Stimulated activated CD8-positive, alpha-beta memory T cell treated with anti-CD3 and anti-CD28 coated beads, Interleukin-15, amount 100 ng/mL, for 24 hours (primary cell): ENCODE measurements at places on chromosomes 1 and 21.

GRCh38 chr21:14318578-14318977, 64.4 kb downstream of the HSPA13 start:
- no peak for DNase-seq

DNA sequence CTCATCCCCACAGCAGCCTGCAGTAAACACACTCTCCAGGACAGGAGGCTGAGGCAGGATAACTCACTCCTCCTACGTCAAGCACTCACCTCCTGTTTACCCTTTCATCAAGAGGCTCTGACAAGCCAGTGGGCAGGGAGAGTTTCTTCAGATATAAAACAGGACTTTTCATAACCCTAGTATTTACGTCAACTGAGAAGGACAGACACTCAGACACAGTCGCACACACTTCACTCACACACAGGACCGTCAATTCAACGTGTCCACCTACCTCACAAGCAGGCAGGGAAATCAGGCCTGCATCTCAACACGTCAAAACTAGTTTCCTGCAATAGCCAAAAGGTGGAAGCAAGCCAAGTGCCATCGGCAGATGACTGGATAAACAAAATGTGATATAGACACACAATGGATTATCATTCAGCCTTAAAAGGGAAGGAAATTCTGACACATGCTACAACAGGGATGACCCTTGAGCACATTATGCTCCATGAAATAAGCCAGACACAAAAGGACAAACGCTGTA, 48.6 kb downstream of the ITPKB start:
- no peak for DNase-seq

- no peak for DNase-seq
Measured at GRCh38 chr1:222540598-222540995, 7.3 kb downstream of the HHIPL2 start.

- no peak for DNase-seq
Measured at GRCh38 chr21:25905126-25905525, 170.4 kb downstream of the GABPA start.

- DNase-seq: no peak
Measured at GRCh38 chr1:49627781-49628180, 396.0 kb downstream of the AGBL4 start.

DNA sequence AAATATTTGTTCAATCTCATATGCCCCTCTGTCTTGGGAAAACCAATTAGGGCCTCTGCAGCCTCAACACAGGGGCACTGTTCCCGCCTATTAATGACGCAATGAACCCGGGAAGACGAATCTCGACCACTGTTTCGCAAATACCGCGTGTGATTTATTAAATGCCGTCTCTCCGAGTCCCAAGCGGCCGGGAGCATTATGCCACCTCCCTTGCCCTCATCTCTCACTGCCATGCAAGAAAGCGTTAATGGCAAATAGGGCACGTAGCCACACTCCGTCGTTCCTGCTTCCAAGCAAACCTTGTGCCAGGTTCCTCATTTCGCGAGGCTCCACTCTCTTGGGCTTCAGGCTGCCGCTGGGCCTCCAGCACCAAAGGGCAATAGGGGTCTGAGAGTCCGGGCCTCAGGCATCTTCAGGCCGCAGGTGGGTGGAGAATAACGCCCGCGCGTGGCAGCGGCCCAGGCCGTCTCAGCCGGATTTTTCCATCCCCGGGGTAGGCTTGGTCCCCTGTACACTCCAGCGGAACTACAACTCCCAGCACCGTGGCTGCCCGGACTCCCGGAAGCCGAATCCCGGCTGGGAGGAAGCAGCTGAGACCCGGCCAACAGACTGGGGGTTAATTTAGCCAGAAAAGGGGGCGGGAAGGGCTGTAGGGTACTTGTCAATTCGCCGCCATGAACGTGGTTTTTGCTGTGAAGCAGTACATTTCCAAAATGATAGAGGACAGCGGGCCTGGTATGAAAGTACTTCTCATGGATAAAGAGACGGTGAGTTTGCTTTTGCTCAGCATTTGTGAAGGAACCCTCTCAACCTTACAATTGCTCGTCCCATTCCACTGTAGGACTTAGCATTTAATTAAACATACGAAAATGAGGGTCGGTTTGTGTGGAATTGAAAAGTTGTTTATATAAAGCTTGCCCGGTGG, at the start of gene VPS45:
TSS of gene VPS45 (plus strand) at position 593 of the 925 bp plus-strand sequence. CDS start at position 675, 82 bp downstream.
- peak; percentile 55 for DNase-seq

- peak; percentile 80 for DNase-seq
Measured at GRCh38 chr1:222713091-222713961, 962 bp downstream of the BROX start.

- DNase-seq: no peak
Measured at GRCh38 chr1:24391882-24392603, 21.5 kb downstream of the STPG1 start.

GRCh38 chr1:208737922-208738321, 493.7 kb upstream of the PLXNA2 start:
- DNase-seq: no peak

DNA sequence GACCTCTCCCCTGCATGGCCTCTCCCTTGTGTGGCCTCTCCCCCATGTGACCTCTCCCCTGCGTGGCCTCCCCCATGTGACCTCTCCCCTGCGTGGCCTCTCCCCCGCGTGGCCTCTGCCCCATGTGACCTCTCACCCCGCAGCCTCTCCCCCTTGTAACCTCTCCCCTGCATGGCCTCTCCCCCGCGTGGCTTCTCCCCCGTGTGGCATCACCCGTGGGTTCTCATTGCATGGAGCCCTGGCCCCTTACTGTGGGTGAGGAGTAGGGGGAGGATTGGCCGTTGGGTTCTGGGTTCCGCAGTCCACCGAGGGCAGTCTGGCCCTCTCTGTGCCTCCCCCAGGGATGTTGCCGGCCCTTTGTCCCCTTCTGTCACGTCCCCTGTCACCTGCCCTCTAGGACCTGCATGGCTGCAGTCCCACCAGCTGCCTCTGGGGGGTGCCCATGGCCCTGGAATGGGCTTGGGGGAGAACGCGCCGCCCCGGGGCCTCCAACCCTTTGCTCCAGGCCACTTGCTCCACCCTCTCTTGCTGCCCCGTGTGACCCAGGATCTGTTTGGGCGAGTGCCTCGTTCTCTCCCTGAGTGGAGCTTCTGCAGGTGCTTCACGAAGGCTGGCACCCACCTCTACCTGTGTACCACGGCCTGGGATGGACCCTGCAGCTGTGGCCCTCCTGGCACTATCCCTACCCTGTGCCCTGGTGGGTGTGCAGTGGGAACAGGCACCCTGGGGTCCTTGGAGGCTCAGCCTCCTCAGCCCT, 21.3 kb downstream of the RRP1 start:
- peak; percentile 84 for DNase-seq

- DNase-seq: no peak
Measured at GRCh38 chr1:70220015-70220414, 1.2 kb upstream of the SRSF11 start.

DNA sequence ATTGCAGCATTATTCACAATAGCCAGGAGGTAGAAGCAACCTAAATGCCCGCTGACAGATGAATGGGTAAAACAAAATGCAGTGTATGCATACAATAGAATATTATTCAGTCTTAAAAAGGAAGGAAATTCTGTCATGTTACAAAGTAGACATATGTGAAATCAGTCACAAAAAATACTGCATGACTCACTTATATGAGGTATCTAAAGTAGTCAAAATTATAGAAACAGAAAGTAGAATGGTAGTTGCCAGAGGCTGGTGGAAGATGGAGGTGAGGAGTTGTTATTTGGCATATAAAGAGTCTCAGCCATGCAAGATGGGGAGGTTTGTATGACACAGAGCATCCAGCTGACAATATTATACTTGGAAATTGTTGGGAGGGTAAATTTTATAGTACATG, 43.0 kb upstream of the EGLN1 start:
- no peak for DNase-seq

- no peak for DNase-seq
Measured at GRCh38 chr1:174872615-174873058, 127.1 kb upstream of the CACYBP start.

- DNase-seq: no peak
Measured at GRCh38 chr1:212586206-212587015, 22.1 kb upstream of the ATF3 start.

GRCh38 chr1:58162952-58163550, 383.5 kb downstream of the OMA1 start:
- no peak for DNase-seq

GRCh38 chr1:145757420-145757819, 38.1 kb downstream of the CD160 start:
- no peak for DNase-seq

GRCh38 chr21:38790059-38790458, 15.7 kb upstream of the ETS2 start:
- DNase-seq: no peak

DNA sequence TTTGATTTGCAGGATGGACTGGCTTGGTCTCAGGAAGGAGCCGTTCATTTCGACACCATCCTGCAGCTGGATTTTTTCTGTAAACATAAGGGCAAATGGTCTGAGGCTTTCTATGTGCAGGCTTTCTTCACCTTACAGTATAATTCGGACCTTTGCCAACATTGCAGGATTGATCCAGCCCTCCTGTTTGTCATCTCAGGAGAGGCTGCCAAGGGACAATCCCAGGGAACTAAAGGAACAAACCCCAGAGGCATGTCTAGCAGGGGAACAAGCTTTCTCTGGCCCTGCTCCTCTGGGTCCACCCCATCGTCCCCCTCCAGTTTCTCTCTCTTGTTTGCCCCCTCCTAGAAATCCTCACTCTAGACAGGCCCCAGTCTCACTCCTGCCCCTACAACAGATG, 24.8 kb upstream of the GBP6 start:
- DNase-seq: no peak

GRCh38 chr1:172897738-172898137, 153.0 kb downstream of the TNFSF18 start:
- DNase-seq: no peak

DNA sequence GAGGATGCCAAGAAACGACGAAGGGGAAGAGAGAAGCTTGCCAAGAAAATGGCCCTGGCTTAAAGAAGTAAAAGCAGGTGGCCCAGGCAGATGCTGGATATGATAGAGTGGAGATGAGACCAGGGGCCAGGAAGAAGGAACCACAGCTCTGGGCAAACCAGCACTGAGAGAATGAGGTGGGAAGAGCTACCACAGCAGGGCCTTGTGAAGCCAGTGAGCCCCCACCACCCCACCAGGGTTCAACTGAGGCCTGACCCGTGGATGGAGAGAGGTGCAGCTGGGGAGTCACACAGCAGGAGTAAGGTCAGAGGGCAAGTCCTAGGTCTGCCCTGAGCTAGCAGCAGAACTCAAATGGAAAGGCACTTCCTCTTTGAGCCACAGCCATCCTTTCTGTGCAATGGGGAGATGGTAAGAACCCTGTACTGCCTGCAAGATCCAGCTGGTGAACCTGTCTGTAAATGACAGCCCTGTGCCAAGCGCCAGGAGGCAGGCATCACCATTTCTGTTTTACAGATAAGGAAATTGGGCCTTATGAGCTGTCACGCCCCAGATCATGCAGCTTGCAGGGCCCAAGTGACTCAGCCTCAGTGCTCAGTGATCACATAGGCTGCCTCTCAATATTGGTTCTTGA, 8.5 kb downstream of the SH3BGRL3 start:
- DNase-seq: no peak

GRCh38 chr1:244087611-244088010, 36.5 kb downstream of the ZBTB18 start:
- DNase-seq: no peak

DNA sequence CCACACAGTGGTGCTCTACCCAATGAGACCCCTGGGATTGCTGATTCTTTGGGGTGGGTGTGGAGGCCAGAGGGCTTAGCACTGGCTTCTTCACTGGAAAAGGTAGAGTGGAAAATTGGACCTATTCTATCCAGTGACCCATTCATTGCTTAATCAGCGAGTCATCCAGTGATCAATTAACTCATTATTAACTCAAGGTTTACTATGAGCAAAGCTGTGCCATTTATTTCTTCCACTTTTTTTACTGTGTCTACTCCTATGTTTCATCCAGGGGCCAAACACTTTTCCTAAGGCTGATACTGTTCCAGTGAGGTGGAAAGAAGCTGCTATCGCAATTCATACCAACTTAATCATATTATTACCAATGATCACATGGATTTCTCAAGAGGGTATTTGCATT, 363.9 kb downstream of the RPS6KC1 start:
- DNase-seq: no peak

DNA sequence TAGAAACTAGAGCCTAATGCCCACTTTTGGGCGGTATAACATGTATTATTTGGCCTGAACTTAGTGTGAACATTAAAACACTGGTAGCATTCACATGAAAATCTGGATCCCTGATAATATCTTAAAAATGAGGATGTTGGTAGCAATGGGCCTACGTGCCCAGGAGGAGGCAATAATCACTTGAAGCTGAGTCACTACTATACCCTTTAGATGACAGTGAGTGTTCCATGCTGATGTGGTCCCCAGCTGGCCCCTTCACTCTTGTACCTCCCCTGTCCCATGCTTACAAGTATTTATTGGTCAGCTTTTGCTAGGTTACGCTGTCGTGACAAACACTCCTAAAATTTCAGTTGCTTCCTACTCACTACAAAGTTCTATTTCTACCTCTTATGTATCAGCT, 23.0 kb upstream of the POU2F1 start:
- DNase-seq: no peak

- no peak for DNase-seq
Measured at GRCh38 chr1:38834937-38835827, 24.4 kb downstream of the RRAGC start.

- no peak for DNase-seq
Measured at GRCh38 chr1:247471445-247472016, 13.6 kb upstream of the OR2B11 start.

DNA sequence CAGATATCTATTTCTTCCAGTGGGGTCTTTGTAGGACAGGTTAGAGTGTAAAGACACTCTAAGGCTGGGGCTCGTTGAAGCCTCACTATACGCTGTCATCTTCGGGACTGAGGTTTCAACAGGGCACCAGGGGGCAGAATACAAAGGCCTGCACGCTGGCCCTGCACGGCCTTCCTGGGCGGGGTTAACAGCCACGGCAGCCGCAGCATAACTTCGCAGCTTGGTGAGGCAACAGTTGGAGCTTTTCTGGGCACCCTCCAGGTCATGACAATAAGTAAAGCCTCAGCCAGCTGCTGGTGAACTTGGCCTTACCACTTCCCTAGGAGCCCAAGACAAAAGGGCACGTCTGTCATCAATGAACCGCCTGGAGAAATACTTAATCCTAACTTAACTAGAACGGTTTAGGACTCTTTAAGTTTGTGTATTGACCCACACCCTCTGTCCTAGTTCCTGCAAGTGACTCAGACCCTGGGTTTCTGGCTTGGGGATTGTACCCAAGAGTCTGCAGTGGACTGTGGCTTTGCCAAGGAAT, 2.3 kb upstream of the RUNX1 start:
- DNase-seq: peak; percentile 52

GRCh38 chr1:206059355-206059915, 6.5 kb downstream of the RHEX start:
- DNase-seq: no peak

DNA sequence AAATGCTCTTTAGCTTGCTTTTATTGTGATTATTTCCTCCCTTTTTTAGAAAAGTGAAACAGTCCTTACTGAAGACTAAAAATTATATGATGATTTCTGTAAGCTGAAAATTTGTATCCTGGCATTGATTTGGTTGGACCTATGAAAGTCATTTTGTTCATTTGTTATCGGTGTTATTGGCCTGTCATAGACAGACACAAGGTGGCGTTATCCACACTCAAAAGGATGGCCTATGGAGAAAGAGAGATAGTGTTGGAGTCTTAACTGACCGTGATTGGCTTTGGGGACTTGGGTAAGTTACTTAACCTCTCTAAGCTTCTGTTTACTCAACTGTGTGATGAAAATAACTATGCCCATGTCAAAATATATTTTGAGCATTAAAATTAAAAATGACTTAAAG, 203.6 kb upstream of the CHODL start:
- no peak for DNase-seq

GRCh38 chr1:53617851-53618499, 121.0 kb downstream of the GLIS1 start:
- DNase-seq: no peak

- no peak for DNase-seq
Measured at GRCh38 chr1:17635276-17635675, 95.8 kb downstream of the ARHGEF10L start.
